Naive thymus-derived CD4-positive, alpha-beta T cell (primary cell): ENCODE measurements at places on chromosomes 3 and 15. TPM values are rescaled to one million over a fixed set of nuclear protein-coding genes. Genes with fewer than 3 reads are reported as not detected.

The MAP1A gene
- polyA plus RNA-seq = 0.24 TPM

The THAP10 gene
- polyA plus RNA-seq = not detected

The MB21D2 gene
- polyA plus RNA-seq = 6.5 TPM

The FGF7 gene
- 0.11 TPM for polyA plus RNA-seq

- H3K4me1 ChIP-seq = no peaks in the 10 kb centered on the region
- no peak for DNase-seq
- no peaks in the 10 kb centered on the region for H3K27me3 ChIP-seq
- no peak overlapping the region for H3K27ac ChIP-seq
Observed at GRCh38 chr3:50532062-50532705, 28.8 kb upstream of the CACNA2D2 start.

DNA sequence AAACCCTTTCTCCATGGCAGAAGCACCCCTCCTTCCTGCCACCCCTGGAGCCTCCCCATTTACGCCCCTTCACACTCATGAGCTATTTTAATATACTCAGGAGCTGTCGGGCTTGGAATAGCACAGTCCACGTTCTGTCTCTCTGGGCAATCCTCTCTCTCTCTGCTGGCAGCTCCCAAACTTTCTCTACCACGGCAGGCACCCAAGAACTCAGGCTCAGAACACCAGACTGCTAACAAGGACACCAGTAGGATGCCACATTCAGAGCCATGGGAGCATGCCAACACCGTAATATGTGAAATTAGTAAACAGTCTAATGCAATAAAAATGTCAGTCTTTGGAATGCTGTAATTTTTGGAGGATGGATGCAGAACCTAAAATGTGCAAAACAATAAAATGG is 19.3 kb downstream of the TNFAIP8L3 start:
- H3K4me1 ChIP-seq = no peaks in the 10 kb centered on the region
- no peak overlapping the region for H3K4me3 ChIP-seq
- no peaks in the 10 kb centered on the region for H3K27me3 ChIP-seq
- H3K27ac ChIP-seq = no peak overlapping the region
- no peaks in the 10 kb centered on the region for H3K36me3 ChIP-seq
- DNase-seq = no peak

- no peaks in the 10 kb centered on the region for H3K27me3 ChIP-seq
- no peaks in the 10 kb centered on the region for H3K36me3 ChIP-seq
- no peak for DNase-seq
- H3K4me1 ChIP-seq = no peaks in the 10 kb centered on the region
- no peak overlapping the region for H3K27ac ChIP-seq
Observed at GRCh38 chr3:155956508-155957411, 86.3 kb downstream of the GMPS start.

- H3K27ac ChIP-seq = no peak overlapping the region
- no peaks in the 10 kb centered on the region for H3K36me3 ChIP-seq
- H3K27me3 ChIP-seq = no peaks in the 10 kb centered on the region
- no peak for DNase-seq
- H3K4me3 ChIP-seq = no peak overlapping the region
Observed at GRCh38 chr3:105473521-105474223, 107.0 kb downstream of the ALCAM start.

- no peak overlapping the region for H3K4me3 ChIP-seq
- H3K36me3 ChIP-seq = no peaks in the 10 kb centered on the region
Observed at GRCh38 chr15:56877255-56877970, 41.0 kb upstream of the TCF12 start.

GRCh38 chr3:129463716-129464115 is 23.7 kb downstream of the IFT122 start:
- H3K27ac ChIP-seq = no peak overlapping the region
- no peaks in the 10 kb centered on the region for H3K4me1 ChIP-seq
- no peak for DNase-seq
- no peak overlapping the region for H3K4me3 ChIP-seq
- H3K36me3 ChIP-seq = no peaks in the 10 kb centered on the region

DNA sequence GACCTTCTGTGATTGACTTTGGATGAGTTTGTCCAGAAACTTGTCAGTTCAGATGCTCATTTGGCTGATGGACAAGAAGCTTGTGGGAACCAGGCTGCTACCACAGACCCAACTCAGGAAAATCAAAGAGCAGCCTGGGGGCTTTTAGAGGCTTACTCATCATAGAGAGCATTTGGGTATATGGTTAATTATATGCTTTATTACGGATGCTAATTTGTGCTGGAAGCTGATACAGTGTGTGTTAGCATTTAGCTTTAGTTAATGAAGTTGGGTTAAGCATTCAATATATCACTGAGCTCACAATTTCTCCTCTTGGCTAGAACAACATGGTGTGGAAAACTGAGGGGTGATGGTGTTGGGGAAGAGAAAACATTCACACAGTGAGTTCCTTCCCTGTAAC is 664.2 kb upstream of the CFAP20DC start:
- H3K4me3 ChIP-seq = no peak overlapping the region
- no peaks in the 10 kb centered on the region for H3K4me1 ChIP-seq
- DNase-seq = no peak
- no peaks in the 10 kb centered on the region for H3K36me3 ChIP-seq
- no peak overlapping the region for H3K27ac ChIP-seq

DNA sequence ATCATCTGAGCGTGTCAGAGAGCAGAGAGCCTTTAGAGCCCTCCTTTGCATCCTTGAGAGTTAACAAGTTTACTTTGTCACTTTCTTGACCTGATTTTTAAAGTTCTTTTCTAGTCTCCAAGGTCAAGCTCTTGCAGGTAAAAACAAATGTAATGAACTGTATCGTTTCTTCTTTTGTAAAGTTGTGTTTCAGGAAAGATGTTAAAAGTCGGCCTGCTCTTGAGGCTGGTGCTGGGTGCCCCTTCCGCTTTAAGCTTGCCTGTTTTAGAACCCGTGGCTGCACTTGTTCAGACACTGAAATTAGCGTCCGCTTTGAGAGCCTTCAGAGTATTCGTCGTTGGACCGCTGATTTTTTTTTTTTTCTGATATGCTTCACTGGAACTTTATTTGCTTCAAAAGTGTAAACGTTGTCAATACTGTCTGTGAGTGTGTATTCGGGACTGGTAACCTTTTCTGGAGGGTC is 52.6 kb upstream of the ULK4 start:
- H3K36me3 ChIP-seq = no peaks in the 10 kb centered on the region
- H3K4me3 ChIP-seq = peak overlapping the region; percentile 67
- no peak for DNase-seq
- no peaks in the 10 kb centered on the region for H3K27me3 ChIP-seq
- peak overlapping the region; percentile 67 for H3K27ac ChIP-seq

DNA sequence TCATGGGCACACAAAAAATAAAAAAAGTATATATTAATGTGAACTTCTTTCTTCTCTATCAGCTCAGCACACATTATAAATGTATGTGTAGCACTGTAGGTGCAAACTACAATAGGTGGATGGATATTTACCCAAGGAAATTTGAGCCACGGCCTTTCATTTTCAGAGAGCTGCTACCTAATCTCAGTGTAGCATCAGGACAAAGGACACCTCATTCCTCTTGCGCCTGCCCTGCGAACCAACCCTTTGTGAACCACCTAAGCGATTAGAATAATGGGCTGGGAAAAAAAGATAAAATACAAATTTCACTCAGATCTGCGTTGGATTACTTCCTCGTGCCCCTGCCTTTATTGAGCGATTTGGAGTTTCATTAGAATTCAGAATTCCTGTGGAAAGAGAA is 263.2 kb downstream of the NR2F2 start:
- DNase-seq = no peak
- H3K27me3 ChIP-seq = no peaks in the 10 kb centered on the region

DNA sequence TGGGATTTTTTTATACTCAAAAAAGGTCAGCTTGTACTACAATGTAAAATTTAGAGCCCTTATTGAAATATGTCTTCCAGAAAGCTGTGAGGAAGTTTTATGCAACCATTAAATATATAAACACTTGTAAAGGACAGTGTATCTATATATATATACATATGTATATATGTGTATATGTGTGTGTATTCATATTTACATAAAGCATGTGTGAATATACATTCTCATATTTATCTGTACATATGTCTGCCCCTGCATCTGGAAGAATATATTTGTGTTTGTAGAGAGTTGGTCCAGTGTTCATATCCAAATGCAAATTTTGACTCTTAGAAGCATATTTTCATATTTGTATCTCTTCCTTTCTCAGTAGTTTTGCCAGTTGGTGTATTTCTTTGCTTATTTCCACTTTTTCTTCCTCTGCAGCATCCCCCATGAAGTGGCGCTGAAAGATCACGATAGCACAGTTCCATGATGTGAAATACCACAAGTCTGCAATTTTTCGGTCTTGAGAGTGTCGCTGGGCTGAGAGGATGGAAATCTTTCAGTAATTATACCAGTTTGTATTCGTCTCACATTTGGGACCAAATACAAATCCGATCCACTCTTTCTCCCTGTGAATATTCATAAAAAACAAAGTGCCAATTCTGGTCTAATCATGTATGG is 311.7 kb upstream of the DPH6 start:
- no peak overlapping the region for H3K27ac ChIP-seq
- H3K4me3 ChIP-seq = no peak overlapping the region
- no peaks in the 10 kb centered on the region for H3K36me3 ChIP-seq
